ENCODE measurements at places on chromosomes 7 and 10.

DNA sequence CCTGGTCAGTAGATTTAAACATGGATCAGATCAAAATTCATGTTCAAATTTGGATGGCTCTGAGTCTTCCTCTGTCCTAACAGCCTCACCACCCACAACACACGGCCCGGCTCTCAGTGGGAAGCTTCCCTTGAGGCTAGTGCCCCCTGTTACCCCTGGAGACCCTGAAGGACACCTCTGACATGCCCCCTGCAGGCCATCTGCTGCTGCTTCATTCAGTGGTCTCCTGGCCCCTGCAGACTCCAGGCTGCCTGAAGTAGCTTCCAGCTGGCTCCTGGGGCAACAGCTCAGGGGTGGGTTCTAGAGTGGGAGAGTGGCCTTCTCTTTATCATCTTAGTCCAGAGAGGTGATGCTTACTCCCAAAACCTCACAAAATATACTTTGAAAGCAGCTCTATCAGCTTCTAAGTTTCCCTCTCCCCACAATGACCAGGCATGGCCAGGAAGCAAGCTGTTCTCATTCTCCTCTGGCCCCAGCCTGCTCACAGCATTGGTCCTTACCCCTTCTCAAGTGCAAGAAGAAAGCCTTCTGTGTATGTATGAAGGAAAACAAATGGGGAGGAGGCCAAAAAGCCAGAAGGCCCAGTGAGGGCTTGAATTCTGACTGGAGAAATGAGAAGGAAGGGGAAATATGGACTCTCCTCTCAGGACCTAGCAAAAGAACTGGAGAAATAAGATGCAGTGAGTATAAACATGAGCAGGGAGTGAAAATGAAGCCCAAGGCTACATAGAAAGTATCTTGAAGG is 189.6 kb upstream of the INHBA start:
- no peak for DNase-seq

DNA sequence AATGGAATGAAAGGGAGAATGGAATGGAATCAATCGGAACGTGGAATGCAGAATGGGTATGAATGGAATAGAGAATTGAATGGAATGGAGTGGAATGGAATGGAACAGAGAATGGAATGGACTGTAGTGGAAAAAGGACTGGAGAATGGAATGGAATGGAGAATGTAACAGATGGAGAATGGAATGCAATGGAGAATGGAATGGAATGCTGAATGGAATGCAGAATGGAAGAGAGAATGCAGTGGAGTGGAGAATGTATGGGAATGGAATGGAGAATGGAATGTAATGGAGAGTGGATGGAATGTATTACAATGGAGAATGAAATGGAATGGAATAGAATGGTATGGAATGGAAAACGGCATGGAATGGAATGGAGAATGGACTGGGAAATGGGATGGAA is 96.9 kb downstream of the NSUN6 start:
- DNase-seq, result peak; percentile 16

- no peak for DNase-seq
These were observed 772.9 kb downstream of the SORCS3 start for GRCh38 chr10:105413997-105414396.

GRCh38 chr10:92688927-92689662 is 660 bp upstream of the HHEX start:
- DNase-seq, result no peak

All from fibroblast of skin of right quadriceps (primary cell).